ENCODE measurements at places on chromosomes 7 and 10.

GRCh38 chr7:27998382-27998781 is 182.2 kb downstream of the JAZF1 start:
- DNase-seq = no peak

DNA sequence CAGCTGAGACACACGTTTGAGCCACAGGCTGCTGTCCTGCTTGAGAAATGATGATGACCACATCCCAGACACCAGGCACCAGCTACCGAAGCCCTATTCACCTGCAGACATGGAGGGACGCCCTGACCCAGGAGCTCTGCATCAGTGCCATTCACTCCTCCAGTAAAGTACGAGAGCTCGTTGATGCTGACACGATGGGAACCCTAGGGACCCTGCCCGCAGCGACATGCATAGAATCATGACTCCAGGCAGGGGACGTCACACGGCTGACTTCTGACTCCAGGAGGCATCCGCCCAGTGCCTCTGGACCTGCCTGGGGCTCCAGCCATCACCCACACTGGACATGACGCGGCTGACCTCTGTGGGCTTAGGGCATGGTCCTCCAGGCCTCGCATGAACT is 129.9 kb downstream of the ADARB2 start:
- no peak for DNase-seq

DNA sequence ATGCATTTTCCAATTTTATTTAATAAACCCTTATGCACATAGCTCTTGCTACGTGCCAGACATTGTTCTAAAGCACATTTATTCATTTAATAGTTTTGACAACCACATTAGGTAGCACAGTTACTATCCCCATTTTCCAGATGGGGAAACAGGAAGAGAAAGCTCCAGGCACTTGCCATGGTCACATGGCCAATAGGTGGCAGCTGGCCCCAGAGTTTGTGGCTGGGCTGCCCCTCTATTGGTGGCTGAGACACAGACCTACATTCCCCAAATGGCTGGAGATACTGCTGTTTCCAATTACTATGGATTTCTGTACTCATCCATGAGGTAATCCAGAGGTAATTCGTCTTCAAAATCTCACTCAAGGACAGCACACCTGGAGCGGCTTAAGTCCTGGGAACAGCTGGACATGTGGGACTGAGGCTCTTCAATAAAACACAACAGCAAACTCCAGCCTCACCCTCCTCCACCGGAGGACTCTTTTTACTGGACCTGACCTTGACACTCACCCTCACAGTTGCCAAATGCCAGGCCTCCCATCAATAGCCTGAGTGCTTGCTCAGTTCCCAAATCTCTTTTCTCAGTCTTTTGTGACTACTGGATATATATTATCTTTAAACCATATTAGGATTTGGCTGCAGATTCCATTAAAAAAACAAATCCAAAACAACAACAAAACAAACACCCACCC is 106.1 kb downstream of the CLEC2L start:
- DNase-seq = no peak

GRCh38 chr7:36088553-36088952 is 64.5 kb upstream of the EEPD1 start:
- DNase-seq = no peak

DNA sequence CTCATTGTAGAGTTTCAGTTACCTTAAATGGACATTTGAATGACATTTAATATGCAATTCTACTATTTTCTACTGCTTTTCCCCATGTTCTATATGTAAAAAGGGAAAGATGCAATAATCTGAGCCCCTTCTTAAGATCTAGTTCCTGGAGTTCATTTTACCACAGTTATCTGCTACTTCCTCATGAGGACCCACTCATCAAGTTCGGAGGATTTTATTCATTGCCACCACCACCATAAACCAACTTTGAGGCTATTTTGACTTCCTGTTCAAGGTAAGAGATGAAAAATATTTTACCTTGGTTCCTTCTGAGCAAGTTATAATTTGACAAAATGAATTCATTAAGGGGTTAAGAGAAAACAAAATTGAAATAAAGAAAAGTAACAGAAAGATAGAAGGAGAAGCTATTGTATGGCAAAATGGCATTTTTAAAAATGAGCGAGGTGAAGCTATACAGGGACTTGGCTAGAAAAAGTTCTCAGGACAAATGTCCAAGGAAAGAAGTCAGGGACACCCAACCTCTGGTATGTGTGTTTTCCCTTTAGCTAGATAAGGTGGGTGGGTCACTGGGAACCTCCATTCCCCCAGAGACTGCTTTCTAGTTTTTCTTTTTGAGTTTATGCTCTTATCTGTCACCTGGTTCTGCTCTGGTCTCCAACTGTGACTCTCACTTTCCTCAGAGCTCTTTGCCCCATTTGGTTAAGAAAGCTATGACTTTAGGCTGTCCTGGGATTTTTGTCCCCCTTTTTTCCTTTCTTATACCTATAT is 14.9 kb upstream of the FAM3C start:
- DNase-seq = no peak

GRCh38 chr7:91416155-91416865 is 152.1 kb downstream of the FZD1 start:
- DNase-seq = no peak

DNA sequence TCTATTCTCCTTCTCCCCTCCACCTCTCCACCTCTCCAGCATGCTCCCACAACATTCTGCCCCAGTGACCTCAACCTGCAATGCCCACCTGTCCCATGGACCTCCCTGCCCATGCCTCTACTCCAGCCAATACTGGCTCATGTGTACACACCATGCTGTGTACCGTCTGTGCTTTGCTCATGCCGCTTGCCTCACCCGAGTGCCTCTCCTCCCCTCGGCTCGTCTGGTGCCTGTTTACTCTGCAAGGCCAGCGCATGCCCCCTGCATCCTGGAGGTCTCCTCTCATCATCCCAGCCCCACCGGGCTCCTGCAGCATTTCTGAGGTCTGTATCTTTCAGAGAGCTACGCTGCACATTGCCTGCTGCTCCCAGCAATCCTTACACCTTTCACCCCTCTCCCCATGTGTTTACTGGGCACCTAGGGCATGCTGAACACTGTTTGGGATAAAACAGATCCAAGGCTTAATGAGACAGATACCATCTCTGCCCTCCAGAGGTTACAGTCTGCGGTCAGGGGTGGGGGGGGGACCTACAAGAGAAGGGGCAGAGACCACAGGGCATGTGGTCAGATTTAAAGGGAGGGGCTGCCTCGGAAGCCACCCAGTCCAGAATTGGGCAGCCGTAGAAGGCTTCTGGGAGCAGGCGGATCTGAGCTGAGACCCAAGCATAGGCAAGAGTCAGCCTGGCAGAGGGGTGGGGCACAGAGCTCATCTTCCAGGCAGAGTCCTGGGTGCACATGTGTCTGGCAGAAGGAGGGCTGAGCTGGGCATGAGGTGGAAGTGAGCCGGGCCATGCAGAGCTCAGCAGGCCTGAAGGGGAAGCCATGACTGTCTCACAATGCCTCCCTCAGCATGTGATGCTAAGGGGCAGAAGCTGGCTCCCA is 29.6 kb upstream of the PSAP start:
- no peak for DNase-seq

DNA sequence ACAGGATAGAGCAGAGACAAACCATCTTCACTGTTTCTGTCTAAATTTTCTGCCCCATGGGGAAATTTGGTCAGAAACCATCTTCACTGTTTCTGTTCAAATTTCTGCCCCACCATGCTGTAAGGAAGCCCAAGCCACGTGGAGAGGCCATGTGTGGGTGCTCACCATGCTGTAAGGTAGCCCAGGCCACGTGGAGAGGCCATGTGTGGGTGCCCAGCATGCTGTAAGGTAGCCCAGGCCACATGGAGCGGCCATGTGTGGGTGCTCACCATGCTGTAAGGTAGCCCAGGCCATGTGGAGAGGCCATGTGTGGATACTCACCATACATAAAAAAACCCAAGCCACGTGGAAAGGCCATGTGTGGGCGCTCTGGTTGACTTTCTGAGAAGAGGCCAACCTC is 1088.7 kb upstream of the AUTS2 start:
- DNase-seq = no peak

- DNase-seq = no peak
These were observed 69.5 kb upstream of the IL6 start for GRCh38 chr7:22657479-22657878.

- DNase-seq = no peak
These were observed 553.8 kb downstream of the TFEC start for GRCh38 chr7:115476671-115477181.

GRCh38 chr7:124155432-124156022 is 122.7 kb upstream of the TMEM229A start:
- no peak for DNase-seq

DNA sequence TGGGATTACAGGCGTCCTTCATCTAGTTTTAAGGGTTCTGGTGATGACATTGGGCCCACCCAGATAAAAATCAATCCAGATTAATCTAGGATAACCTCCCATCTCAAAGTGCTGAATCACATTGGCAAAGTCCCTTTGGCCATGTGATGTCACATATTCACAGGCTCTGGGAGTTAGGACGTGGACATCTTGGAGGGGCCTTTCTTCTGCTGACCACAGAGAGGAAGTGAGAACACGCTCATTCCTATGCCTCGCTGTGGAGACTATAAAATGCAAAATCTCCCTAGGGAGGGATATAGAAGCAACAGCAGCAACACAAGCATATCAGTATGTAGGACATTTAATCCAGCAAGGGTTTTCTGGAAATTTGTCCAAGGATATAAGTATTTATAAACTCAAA is 266.0 kb upstream of the PITRM1 start:
- DNase-seq = no peak

GRCh38 chr10:6267941-6268340 is 65.2 kb downstream of the PFKFB3 start:
- no peak for DNase-seq

GRCh38 chr10:12701696-12702095 is 299.8 kb downstream of the CCDC3 start:
- no peak for DNase-seq

DNA sequence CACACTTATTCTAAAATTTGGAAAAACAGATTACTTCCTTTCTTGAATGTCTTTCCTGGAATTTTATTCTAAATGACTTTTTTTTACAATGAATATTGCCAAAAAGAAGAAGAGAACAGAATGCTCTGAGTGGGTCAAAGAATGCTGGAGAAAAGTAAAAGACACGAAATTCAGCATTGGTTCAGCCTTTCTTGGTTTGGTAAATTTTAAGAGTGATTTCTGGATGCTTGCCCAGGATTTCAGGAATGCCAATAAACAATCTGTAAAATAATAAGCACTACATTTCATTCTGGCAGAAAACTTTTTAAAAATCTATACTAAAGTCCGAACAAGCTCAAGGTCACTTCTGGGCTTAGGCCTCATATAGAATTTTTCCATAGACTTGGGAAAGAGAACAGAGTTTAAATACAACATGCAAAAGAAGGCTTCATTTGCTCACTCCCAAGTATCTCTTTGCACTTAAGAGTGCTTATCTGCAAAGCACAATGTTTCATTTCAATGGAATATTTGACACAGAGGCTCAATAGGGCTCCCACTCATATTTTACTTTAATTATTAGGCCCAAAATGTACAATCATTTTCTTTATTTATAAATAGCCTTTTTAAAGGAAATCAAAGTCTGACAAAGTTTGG is 359.5 kb upstream of the ANKRD30A start:
- no peak for DNase-seq

DNA sequence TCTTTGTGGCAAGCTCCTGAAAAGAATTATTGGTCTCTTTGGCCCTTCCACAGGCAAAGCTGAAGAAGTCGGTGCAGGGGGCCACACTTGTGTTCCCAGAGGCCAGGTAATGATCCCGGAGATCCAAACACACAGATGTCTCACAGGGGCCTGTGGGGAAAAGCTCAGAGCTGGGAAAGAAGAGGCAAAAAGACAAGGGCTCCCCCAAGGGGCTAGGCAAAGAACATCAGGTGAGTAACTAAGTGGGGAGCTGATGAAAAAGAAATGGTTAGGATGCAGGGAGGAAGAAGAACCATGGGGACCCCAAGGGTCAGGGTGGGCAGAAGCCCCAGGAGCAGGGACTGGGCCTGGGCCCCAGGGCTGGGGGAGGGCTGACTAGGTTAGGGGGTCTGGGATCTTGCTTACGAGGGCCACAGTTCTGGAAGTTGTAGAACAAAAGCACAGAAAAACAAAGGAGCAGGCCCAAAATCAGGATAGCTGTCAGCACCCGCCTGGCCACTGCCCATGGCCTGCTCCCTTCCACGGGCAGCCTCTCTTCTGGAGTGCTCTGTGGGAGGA is 1.1 kb downstream of the KEL start:
- no peak for DNase-seq

GRCh38 chr10:45817130-45817859 is 30.0 kb downstream of the AGAP4 start:
- no peak for DNase-seq

DNA sequence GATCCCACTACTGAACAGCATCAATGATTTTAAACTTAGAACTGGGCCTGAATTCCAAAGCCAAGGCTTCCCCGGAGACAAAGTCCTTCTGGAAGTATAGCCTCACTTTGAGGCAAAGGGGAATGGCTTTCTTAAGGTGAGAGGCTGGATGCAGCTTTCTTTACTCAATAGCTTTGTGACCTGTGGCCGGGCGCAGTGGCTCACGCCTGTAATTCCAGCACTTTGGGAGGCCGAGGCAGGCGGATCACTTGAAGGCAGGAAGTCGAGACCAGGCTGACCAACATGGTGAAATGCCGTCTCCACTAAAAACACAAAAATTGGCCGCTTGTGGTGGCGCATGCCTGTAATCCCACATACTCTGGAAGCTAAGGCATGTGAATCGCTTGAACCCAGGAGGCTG is 3.2 kb upstream of the FGFR2 start:
- no peak for DNase-seq

GRCh38 chr10:6006546-6006945 is 29.2 kb upstream of the IL15RA start:
- no peak for DNase-seq

GRCh38 chr10:11539191-11539868 is 72.1 kb downstream of the USP6NL start:
- no peak for DNase-seq

DNA sequence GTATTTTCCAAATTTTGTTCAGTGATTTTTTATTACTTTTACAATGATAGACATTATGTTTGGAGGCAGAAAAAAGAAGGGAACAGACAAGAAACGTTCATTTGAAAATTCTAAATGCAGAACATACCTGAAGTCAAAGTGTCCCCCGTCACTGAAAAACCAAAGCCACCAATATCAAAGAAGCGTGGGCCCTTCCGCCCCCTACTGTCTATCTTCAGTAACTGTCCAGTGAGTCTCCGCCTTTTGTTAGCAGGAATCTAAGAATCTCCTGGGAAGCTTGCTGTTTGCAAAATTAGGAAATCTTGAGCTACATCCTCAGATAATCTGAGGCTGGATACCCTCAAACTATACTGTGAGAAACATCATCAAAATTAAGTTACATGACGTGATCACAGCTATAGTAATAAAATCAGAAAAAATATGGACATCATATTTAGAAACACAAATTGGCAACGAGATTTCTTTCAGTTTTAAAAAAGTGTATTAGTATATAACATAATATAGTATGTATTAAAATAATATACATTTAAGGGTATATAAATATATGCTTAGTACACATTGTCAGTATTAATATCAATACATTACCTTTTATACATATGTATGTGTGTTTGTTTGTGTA is 169.3 kb upstream of the AKR1E2 start:
- DNase-seq = no peak
